ENCODE measurements at places on chromosomes 12 and 14. TPM values are rescaled to one million over a fixed set of nuclear protein-coding genes. Genes with fewer than 3 reads are reported as not detected.

- no peak for DNase-seq
Measured at GRCh38 chr12:47100160-47100559, 20.4 kb upstream of the AMIGO2 start.

GRCh38 chr12:123474485-123475245 lies 16.7 kb downstream of the SNRNP35 start:
- no peak for DNase-seq

GRCh38 chr12:123998991-123999359 lies 26.0 kb downstream of the ZNF664 start:
- DNase-seq: no peak

GRCh38 chr12:57519796-57520052 lies 590 bp downstream of the DDIT3 start:
- DNase-seq: no peak

GRCh38 chr14:68685419-68686204 lies 107.3 kb downstream of the ZFP36L1 start:
- DNase-seq: no peak

GRCh38 chr14:53723221-53723620 lies 233.4 kb downstream of the BMP4 start:
- DNase-seq: no peak

DNA sequence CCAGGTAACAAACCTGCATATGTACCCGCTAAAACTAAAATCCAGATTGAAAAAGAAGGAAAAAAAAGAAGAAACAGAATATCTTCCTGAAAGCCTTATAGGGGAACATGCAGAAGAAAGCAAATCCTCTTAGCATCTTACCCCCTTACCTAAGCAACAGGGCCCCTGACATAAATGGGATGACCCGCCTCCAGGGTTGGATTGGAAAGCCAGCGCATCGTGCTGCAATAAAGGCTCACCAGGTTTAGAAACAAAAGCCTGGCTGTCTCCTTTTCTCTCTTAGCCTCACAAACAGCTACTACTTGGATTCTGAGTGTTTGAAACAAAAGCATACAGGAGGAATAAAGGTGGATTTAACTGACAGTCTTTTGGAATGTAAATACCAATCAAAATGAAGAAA lies 13.8 kb upstream of the ADCK1 start:
- no peak for DNase-seq

- DNase-seq: no peak
Measured at GRCh38 chr12:114013575-114014345, 47.6 kb upstream of the RBM19 start.

- DNase-seq: no peak
Measured at GRCh38 chr12:53227836-53228235, 4.2 kb downstream of the RARG start.

The OVCH1 gene
- total RNA-seq: 3.2 TPM

The KIF26A gene
- 4.4 TPM for total RNA-seq

The CELA1 gene
- not detected for total RNA-seq

The KRT85 gene
- total RNA-seq: not detected

The AKAP5 gene
- 4.8 TPM for total RNA-seq

The BORCS5 gene
- total RNA-seq: 10.1 TPM

The GSKIP gene
- 12.6 TPM for total RNA-seq

The PPP2R5E gene
- 45.3 TPM for total RNA-seq

The TBC1D30 gene
- total RNA-seq: 11.5 TPM
